ENCODE measurements at places on chromosomes 16 and 17. TPM values are rescaled to one million over a fixed set of nuclear protein-coding genes. Genes with fewer than 3 reads are reported as not detected.

TRPV3 gene
- not detected for polyA plus RNA-seq

PRM3 gene
- not detected for polyA plus RNA-seq

NETO2 gene
- polyA plus RNA-seq = 9.1 TPM

SLX1B gene
- 37.7 TPM for polyA plus RNA-seq

NOTUM gene
- polyA plus RNA-seq = not detected

GRB7 gene
- polyA plus RNA-seq = not detected

DRC3 gene
- 0.58 TPM for polyA plus RNA-seq

KRT222 gene
- polyA plus RNA-seq = not detected

KRT20 gene
- not detected for polyA plus RNA-seq

PMP22 gene
- polyA plus RNA-seq = 1.3 TPM

DNA sequence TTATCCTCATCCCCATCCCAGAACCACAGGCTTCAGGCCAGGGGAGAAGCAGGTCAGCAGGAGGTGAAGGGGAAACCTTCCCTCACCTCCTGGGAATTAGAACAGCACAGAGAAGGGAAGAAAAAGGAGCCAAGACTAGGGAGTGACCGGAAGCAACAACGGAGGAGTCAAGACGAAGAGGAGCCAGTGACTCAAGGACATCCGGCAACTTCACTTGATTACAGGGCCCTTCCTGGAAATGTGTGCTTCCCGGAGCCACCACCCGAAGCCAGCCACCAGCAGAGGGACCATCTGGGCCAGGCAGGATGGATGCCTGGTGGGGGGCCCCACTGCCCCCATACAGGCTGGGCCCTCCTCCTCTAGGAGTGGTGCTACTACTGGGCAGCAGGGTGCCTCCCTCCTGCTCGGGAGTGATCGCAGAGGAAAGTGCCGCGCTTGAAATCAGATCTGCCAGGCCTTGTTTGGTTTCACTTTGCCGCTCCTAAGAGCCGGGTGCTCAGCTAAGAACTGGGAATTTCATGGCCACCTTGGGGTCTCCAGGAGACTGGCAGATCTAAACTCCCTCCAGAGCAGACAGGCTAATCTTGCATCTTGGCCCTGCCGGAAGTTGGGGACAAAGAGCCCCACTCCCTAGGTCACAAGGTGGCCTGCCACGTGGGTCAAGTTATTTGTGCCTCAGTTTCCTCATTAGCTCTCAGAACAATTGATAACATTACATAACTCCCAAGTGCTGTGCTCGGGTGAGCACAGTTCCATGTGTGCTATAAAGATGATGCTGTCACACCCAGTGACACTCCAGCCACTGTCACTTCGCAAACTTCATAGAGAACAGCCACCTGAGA is 6.6 kb downstream of the CDC42EP4 start:
- DNase-seq = no peak

GRCh38 chr16:17503331-17503730 is 32.6 kb upstream of the XYLT1 start:
- DNase-seq = no peak

GRCh38 chr16:8376430-8376829 is 213.9 kb downstream of the TMEM114 start:
- no peak for DNase-seq

DNA sequence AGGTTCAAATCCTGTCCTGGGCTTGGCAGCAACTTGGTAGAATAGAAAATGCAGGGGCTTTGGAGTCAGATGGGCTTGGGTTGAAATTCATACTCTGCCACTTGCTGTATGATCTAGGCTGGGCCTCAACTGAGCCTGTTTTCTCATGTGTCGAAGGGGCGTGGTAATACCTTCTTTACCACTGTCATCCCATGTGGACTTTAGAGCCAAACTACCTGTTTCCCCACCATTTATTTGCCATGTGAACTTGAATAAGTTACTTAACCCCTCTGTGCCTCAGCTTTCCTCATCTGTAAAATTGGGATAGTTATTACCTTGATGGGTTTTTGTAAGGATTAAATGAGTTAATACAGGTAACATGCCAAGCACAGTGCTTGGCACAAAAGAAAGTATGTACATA is 106.0 kb downstream of the COPRS start:
- no peak for DNase-seq

DNA sequence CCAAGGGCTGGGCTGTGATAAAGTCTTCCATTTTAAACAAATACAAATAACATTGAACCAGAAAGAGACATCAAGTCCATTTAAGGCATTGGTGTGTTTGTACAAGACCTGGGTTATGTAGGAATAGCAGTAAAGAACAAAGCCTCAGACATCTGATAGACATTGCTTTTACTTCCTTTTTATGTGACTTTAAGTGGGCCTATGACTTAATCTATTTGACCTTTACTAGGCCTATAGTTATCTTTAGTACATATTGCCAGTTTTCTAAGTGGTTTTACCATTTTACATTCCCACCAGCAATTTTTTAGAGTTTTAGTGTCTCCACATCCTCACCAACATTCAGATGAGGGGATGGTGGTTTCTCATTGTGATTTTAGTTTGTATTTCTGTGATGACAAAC is 298.8 kb downstream of the ZFHX3 start:
- no peak for DNase-seq

GRCh38 chr16:83676086-83676485 is 131.7 kb upstream of the HSBP1 start:
- DNase-seq = no peak

GRCh38 chr16:79370736-79371135 is 229.8 kb downstream of the MAF start:
- DNase-seq = no peak

GRCh38 chr17:77373299-77374169 is 232.8 kb downstream of the SEC14L1 start:
- peak; percentile 41 for DNase-seq

DNA sequence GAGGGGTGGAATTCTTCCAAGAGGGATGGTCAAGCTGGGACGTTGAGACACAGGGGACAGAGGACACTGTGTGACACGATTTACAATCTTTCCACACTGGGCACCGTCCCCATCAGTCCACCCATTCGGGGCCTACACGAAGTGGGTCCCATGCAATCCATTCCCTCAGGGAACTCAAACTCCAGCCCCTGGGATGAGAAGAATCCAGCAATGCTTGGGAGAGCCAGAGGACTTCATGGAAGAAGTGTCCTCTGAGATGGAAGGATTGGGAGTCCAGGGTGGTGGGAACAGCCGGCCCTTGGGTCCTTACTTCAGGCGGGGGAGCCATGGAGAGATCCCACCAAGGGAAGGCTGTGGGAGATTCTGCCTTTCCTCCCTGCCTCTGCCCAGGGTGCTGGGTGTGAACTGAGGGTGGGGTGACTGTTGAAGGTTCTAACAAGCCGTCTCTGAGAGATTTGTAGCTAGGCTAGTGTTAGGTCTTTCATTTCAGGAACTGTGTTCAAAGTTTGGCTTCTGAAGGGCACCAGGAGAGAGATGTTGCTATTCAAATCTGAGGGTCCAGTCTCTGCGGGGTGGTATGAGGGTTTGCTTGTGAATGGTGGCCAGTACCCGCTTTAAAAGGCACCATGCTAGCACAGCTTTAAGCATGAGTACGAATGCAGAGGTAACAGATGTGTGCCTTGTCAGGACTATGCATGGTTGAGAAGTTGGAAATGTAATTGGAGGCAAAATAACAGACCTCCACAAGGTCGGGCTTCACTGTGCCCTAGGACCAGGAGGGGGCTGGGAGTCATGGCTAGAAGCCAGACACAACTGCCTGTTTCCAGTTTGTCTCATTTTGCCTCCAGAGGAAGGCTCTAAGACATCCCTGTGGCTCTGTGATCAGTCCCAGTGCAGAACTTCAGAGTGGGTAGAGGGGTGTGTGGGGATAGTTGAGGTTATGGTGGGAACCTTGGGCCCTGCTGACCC is 1.9 kb downstream of the ATP1B2 start:
- no peak for DNase-seq

- no peak for DNase-seq
Measured at GRCh38 chr16:83128041-83128440, 501.3 kb downstream of the CDH13 start.

DNA sequence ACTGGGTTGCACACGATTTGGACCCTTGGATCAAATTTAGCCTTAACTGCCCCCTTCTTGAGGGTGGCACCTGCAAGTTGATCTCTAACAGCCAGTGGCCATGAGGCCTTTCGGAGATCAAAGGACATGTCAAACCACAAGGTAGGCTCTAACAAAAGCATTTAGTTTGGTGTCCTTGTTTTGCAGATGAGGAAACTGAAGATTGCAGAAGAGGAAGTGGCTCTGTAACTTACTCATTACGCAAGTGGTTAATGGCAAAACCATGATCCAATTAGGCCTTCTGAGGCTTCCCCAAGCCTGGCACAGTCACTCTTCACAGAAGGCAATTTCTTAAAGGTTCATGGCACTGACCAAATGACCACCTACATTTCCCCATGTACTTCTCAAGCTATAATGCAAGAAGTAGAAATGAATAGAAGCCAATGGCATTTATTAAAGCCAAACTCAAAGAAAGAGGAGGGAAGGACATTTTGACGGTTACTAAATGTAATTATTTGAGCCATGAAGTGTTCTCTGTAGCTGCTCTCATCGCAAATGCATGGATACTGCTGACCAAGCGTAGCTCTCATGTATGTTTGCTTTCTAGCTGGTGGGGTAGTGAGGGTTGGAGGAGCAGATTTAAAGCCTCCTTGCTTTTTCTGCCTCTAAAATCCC is 32.8 kb upstream of the ABCC12 start:
- peak; percentile 86 for DNase-seq

DNA sequence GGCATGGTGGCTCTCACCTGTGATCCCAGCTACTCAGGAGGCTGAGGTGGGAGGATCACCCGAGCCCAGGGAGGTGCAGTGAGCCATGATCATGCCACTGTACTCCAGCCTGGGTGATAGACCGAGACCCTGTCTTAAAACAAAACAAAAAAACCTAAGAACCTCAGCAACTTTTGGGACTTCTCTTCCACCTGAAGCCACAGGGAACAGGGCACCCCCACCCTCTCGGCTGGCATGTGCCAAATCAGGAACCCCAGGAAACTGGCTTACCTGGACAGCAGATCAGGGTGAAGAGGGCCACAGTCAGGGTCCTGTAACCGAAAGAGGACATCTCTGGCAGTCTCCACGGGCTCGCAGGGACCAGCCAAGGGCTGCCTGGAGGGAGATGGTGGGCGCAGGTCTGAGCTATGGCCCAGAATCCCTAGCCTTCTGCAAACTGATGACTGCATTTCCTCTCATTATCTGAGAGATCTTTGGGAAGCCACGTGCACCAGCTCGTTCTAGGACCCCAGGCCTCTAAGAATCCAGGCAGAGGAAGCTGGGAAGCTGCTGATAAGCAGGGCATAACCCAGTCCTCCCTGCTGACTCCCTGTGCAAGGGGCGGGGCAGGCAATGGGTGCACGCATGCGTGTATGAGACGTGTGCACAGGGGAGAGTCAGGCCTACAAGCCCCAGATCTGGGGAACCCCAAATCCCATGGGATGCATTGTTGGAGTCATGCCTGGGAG is 8.4 kb downstream of the PRR29 start:
- DNase-seq = no peak

GRCh38 chr16:69932691-69933392 is 18.3 kb upstream of the CLEC18A start:
- DNase-seq = no peak

- no peak for DNase-seq
Measured at GRCh38 chr17:76917829-76918228, 49.6 kb downstream of the MGAT5B start.

DNA sequence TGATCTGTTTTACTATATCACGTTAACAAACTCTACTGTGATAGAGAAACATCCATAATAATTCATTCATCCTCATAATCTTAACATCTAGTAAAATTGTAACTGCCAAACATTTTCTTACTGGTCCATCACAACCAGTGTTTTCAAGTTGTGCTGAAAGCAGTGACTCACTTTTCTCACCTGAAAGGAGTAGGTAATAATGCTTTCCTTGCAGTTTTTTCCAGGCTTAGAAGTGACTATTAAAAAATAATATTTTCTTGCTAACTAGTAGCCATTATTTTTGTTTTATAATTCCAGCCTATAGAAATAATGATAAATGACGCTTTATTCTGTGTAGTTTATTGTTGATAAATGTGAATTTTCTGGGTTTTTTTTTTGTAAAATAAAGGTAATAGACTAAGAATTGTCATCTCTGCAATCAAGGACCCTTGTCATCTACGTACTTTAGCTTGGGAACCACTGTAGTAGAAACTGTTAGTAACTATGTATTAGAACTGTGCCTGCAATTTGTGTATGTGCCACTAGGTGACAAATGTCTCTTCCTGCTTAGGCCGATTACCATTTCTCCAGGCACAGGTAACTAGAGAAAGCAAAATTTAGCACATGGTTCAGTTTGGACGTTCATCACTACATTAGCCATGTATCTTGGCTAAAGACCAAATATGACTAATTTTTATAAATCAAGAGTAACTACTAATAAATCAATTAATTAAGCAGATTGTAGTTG is 409.4 kb upstream of the ERCC4 start:
- DNase-seq = no peak

- DNase-seq = no peak
Measured at GRCh38 chr17:4006745-4007211, 42.5 kb upstream of the ATP2A3 start.

GRCh38 chr16:50961952-50962351 is 189.1 kb downstream of the SALL1 start:
- DNase-seq = no peak

DNA sequence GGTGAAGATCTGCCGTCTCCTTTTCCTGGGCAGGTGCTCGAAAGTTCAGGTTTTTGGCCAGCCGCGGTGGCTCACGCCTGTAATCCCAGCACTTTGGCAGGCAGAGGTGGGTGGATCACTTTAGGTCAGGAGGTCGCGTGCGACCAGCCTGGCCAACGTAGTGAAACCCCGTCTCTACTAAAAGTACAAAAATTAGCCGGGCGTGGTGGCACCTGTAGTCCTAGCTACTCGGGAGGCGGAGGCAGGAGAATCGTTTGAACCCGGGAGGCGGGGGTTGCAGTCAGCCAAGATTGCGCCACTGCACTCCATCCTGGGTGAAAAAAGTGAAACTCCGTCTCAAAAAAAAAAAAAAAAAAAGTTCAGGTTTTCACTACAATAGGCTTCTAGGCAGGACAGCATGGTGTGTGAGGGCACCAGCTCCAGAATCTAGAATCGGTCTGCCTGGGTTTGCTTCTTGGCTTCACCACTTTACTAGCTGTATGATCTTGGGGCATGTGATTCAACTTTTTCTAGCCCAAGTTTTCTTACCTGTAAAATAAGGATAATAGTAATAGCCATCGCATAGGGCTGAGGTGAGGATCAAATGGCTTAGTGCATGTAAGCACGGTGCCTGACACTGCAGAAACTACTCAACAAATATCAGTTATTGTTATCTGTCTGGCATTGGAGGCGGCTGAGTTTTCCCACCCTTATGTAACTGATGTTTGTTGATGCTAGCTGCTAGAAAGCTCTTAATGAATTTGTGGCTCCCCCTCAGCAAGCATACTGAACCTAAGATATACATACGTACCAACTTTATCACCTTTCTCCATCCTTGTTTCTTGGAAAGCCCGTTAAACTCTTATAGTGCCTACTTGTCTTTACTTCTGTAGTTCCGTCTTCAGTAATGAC is 1.3 kb downstream of the PSMD12 start:
- no peak for DNase-seq

- no peak for DNase-seq
Measured at GRCh38 chr16:84040823-84041820, 1.5 kb downstream of the SLC38A8 start.

GRCh38 chr16:11740567-11740966 is 2.1 kb downstream of the TXNDC11 start:
- DNase-seq = no peak
